Esophagus squamous epithelium (tissue), 5 donors: ENCODE measurements at places on chromosomes 4 and X. TPM values are rescaled to one million over a fixed set of nuclear protein-coding genes. Genes with fewer than 3 reads are reported as not detected.

GRCh38 chr4:176238157-176238610, 30.8 kb downstream of the ASB5 start:
- no peak for DNase-seq

GRCh38 chr4:4791299-4792111, 68.0 kb upstream of the MSX1 start:
- DNase-seq = no peak

GRCh38 chr4:99205153-99205979, 13.7 kb downstream of the ADH6 start:
- DNase-seq = no peak

GRCh38 chrX:75115707-75116413, 40.2 kb downstream of the ABCB7 start:
- DNase-seq = no peak

The SPANXN3 gene
- total RNA-seq = not detected

DNA sequence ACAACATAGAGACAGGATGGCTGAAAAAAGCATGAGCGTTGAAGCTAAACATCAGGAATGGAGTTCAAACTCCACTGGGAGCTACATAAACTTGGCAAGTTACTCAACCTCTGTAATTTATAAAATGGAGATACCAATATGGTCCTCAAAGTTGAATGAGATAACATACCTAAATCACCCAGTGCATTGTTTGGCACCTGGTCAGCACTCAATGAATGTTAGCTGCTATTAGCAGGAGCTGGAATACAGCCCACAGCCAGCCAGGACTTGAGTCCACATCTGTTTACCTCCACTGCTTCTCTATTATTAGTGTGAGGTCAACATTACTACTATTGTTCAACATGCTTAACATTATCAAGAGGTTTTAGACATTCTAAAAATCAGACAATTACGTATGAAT, 97.9 kb downstream of the NR3C2 start:
- DNase-seq = no peak

GRCh38 chrX:8629871-8630270, 102.1 kb downstream of the ANOS1 start:
- DNase-seq = no peak

- no peak for DNase-seq
Measured at GRCh38 chrX:154592505-154592904, 7.6 kb downstream of the CTAG1A start.

GRCh38 chr4:114694770-114695169, 96.2 kb downstream of the UGT8 start:
- no peak for DNase-seq

DNA sequence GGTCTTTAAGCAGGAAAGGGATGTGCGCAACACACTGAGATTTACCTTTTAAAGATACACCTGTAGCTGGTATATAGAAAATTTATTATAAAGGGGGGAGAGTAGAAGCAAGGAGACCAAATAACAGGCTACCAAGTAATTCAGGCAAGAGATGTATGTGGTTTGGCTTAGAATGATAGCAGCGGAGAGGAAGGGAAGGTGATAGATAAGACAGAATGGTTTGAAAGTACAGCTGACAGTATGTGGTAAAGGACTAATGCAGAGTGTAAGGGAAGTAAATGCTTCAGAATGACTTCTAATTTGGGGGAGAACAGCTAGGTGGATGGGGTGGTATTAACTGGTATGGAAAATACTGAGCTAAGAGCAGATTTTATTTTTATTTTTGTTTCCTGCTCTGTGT, 308.9 kb downstream of the ANTXR2 start:
- no peak for DNase-seq

GRCh38 chr4:1749826-1750225, 28.5 kb downstream of the TACC3 start:
- no peak for DNase-seq

DNA sequence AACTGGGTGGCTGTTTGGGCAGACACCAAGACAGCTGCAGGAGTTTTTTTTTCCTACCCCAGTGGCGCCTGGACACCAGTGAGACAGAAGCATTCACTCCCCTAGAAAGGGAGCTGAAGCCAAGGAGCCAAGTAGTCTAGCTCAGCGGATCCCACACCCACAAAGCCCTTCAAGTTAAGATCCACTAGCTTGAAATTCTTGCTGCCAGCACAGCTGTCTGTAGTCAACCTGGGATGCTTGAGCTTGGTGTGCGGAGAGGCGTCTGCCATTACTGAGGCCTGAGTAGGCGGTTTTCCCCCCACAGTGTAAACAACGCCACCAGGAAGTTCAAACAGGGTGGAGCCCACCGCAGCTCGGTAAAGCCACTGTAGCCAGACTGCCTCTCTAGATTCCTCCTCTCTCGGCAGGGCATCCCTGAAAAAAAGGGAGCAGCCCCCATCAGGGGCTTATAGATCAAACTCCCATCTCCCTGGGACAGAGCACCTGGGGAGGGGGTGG, 171.4 kb downstream of the ARHGEF9 start:
- DNase-seq = no peak

DNA sequence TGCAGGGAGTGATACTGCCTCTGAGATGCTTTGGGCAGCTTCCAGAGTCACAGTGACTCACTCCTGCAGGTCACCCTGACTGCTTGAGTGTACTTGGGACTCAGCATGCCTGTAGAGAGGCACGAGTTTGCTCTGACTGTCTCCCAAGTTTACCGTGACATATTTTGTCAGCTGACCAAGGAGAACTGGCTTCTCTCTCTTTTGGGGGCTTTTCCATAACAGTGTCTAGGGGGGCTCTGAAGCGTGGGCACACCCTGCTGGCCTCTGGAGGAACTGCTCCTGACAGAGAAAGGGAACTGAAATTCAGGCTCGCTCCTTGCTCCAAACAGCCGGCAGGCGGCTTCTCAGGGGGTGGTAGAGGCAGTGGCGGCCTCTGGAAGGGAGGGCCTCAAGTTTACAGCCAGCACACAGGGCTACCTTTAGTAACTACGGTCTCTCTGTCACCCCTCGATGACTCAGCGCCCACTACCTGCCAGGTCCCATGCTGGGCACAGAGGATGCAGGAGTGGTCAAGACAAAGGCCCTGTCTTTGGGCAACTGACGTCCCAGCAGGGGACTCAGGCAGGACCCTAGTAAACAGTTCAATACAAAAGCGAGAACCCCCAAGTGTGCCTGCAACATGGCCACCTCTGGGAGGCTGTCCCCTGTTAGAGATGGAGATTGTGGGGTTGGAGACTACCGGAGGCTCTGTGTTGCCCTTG, 17.8 kb downstream of the ZNF185 start:
- no peak for DNase-seq

DNA sequence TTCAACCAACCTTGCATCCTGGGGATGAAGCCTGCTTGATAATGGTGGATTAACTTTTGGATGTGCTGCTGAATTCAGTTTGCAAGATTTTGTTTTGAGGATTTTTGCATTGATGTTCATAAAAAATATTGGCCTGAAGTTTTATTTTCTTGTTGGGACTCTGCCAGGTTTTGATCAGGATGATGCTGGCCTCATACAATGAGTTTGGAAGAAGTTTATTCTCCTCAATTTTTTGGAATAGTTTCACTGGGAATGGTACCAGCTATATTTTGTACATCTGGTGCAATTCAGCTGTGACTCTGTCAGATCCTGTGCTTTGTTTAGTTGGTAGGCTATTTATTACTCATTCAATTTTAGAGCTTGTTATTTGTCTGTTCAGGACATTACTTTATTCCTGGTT, 340.3 kb upstream of the TRAM1L1 start:
- DNase-seq = no peak

DNA sequence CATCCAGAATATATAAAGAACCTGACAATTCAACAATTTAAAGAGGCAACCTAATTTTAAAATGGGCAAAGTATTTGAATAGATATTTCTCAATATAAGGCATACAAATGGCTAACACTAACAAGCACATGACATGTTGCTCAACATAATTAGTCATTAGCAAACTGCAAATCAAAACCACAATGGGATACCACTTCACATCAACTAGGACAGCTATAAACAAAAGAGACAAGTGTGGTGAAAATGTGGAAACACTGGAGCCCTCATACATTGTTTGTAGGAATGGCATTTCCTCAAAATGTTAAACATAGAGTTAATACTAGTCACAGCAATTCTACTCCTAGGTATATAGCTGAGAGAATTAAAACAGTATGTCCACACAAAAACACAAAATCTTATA, 96.7 kb downstream of the CORIN start:
- no peak for DNase-seq

- no peak for DNase-seq
Measured at GRCh38 chr4:113908829-113909228, 70.6 kb downstream of the ARSJ start.

The HHIP gene
- total RNA-seq = not detected

GRCh38 chrX:11439846-11440245, 146.6 kb downstream of the AMELX start:
- DNase-seq = no peak

GRCh38 chrX:46465203-46465602, 80.0 kb downstream of the ZNF674 start:
- no peak for DNase-seq

The RRH gene
- not detected for total RNA-seq

DNA sequence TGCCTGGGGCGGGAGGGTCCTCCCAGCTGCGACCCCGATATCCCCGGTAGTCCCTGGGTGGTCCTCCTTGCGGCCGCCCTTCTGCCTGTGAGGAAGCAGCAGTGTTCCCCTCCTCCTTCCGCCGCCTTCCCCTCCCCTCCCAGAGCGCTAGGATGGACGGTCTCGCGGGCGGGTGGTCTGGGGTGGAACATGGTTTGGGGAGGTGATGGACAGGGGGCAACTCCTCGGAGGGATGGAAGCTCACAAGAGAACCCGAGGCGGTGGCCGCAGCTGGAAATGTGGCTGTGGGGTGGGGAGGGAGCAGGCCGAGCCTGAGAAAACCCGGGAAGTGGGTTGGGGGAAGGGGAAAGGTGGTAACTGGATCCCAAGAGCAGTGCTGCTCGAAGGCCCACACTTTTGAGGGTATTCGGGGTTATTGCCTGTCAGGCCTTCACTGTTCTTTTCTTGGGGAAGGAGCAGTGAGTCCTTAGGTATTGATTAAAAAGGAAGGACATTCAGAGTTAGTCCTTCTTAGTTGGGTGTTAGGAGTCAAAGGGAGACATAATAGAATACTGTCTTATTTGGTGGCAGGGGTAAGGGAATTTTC, 581 bp downstream of the UBE2K start:
- DNase-seq = no peak
